ENCODE measurements at places on chromosomes 5 and 9. TPM values are rescaled to one million over a fixed set of nuclear protein-coding genes. Genes with fewer than 3 reads are reported as not detected.

GRCh38 chr5:77066184-77066583 is 20.9 kb downstream of the ZBED3 start:
- no peak for DNase-seq

GRCh38 chr9:79300068-79300467 is 271.7 kb upstream of the TLE4 start:
- DNase-seq = no peak

GRCh38 chr5:173535166-173535975 is 81.1 kb downstream of the BOD1 start:
- DNase-seq = no peak

DNA sequence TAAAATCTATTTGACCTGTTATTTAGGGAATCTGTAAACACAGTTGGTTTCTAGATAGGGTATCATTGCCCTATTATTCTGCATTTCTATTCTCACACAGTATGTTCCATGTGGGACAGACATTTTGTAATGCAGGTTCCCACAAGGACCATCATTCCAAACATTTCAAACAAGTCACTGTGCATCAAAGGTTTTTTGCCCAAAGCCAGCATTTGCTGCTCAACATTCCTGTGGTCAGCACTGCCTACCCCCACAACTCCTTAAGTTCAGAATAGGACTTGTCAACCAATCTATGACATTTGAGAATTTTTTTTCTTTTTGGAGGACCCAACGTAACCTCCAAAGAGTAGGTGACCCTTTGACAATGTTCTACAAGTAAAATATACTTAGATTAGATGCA is 95.7 kb downstream of the LPAR1 start:
- DNase-seq = no peak

GRCh38 chr5:93596676-93597490 is 13.9 kb downstream of the NR2F1 start:
- DNase-seq = no peak

GRCh38 chr5:7850395-7851239 is at the start of gene CFAP90:
CFAP90 (minus strand) TSS chr5:7851133; CDS start chr5:7851021, 112 bp downstream.
- DNase-seq = no peak

- DNase-seq = no peak
Observed at GRCh38 chr5:128276537-128277216, 193.1 kb downstream of the SLC12A2 start.

- no peak for DNase-seq
Observed at GRCh38 chr9:126885131-126885641, 24.7 kb downstream of the ZBTB34 start.

DNA sequence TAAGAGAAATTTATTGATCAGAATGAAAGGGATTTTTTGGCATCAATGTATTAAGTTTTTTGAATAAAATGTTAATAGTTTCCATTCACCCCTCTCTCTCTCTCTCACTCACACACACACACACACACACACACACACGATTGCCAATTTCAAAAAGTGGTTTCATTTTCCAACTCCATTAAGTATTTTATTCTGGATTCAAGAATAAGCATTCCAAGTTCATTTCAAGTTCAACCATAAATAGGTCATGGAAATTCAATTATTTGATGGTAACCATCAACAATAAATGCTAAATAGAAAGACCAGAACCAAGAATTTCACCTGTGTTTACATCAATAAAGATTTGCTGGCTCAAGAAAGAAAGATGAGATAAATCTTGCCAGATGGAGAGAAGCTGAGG is 171.6 kb downstream of the ADAMTS12 start:
- no peak for DNase-seq

- peak; percentile 36 for DNase-seq
Observed at GRCh38 chr9:130072515-130073235, 19.0 kb downstream of the GPR107 start.

- DNase-seq = no peak
Observed at GRCh38 chr9:108618906-108619550, 236.8 kb downstream of the ACTL7B start.

DNA sequence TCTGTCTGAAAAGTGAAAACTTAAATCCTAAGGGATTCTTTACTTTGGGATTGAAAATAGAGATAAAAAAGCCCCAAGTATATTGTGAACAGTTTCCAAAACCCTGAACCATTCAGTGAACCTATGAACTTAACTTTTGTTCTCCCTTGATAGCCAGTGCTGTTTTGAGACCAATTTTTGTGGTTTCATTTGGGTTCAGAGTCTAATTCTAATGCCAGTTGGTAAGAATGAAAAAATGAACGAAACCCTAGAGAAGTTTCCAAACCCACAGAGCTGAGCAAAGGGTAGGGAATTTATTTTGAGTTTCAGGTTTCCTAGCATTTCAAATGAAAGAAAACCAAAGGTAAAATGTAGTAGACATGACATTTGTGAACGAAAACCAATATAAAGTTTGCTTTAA is 1366.8 kb downstream of the EFNA5 start:
- no peak for DNase-seq

GRCh38 chr9:105445203-105445881 is 2.5 kb upstream of the FSD1L start:
- DNase-seq = no peak

DNA sequence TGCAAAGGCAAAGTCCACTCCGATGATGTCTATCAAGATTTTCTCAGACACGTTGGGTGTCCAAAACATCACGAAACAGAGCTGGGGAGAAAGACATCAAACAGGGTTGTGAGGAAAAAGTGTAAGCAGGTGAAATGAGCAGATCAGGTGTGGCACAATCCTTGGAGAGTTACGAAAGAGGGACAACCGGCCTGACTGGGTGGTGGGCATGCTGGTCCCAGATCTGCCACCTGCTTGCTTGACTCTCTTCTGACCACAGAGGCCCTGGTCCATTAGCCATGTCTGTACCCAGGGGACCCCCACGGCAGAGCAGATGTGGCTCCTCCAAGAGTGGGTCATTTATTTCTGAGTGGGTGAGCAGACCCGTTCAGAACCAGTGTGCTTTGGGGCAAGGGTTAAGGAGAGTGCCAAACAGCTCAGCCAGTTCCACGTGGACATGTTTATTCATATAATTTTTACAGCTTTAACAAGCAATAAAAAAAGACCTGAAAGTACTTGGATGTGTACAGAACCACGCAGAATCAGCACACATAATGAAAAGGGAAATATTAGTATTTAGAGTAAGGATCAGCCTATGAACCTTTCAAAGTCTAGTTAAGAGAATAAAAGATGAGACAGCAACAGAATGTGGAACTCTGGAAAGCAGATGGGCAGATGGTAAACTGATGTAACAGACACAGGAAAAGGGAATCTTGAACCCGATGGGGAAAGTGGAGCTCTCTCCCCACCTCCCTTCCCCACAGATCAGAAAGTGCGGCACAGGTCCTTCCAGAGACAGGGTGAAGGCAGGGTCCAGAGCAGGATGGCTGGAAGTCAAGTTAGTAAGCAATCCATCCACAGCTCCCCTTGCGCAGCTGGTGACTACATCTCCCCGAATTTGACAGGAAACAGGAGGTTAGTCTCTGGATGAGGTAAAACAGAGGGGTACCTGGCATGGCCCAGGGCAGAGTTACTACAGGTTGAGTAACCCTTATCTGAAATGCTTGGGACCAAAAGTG is 52.5 kb downstream of the OTULIN start:
- no peak for DNase-seq

DNA sequence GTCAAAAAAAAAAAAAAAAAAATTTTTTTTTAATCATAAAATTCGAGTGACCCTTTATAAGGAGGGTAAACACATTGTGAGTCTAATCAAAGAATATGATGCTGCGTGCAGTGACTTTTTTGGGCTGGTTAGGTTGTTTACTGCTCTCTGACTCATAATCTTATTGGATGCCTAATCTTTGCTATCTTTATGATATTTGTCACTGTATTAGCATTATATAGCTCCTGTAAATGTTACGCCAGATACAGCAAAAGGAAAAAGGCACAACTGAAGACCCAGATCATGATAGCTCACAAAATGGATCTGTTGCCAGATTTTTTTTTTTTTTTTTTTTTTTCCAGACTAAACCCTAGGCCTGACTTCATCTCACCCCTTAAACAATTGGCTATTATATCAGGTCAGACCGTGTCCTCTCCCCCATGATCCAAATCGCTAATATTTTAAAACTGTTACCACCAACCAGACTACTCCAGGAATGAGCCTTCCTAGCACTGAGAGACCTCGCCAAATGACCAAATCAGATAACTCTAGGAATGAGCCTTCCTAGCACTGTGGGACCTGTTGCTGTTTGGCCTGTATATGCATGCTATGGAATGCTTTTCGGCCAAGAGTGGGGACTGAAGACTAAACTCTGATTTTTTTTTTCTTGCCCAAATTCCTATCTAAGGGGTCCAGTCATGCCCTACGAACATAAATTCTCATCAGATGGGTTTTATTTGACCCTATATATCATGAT is 131.7 kb upstream of the MYO10 start:
- DNase-seq = no peak

DNA sequence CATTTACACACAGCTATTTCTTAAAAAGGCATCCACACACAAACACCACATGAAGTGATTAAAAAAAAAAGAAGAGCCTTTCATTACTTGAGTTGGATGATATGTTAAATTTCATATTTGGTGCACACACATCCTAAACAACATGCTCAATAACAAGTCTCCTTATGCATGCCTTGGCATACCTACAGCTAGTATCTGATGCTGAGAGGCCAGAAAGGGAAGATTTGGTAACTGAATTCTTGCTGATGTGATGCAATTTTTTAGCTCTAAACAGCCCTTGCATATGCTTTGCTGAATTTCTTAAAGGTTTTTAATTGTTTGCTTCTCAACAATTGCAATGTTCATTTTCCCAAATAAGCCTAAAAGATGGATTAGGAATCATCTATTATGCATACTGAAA is 338.8 kb downstream of the ARL15 start:
- DNase-seq = no peak

DNA sequence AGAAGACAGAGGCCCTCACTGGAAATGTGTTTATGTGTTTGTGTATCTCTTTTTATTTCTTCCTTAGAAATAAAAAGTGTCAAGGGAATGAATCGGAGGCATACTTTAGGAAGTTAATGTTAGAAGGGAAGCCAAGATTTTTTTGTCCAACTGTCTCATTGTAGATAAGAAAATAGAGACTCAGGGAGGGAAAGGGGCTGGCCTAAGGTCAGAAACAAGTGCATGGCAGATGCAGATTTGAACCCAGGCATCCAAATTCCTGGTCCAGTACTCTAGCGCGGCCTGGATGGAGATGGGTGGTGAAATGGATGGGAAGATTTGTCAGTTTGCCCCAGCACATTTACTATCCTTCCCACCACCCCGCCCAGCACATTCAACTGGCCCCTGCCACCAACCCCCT is 19.8 kb upstream of the TNIP1 start:
- no peak for DNase-seq

GRCh38 chr9:99391937-99392594 is 170.0 kb downstream of the SEC61B start:
- no peak for DNase-seq

Gene IFNB1
- 0.58 TPM for total RNA-seq

Gene PCDHGA9
- total RNA-seq = 0.09 TPM

Gene IL13
- total RNA-seq = 8.0 TPM

Gene FOXD4L4
- 0.16 TPM for total RNA-seq

Gene PCDHB11
- total RNA-seq = not detected

Gene TAF11L10
- total RNA-seq = not detected

Gene RAB3C
- not detected for total RNA-seq

Gene SYNPO
- total RNA-seq = 0.36 TPM

Gene PPP3R2
- not detected for total RNA-seq

Gene NRG2
- total RNA-seq = 0.23 TPM

Gene PRLR
- total RNA-seq = 0.25 TPM

Gene SH2D3C
- total RNA-seq = 59.5 TPM
